ENCODE measurements at places on chromosomes 3 and 15.

- no peak for DNase-seq
Measured at GRCh38 chr15:93360976-93361375, 272.0 kb upstream of the RGMA start.

- no peak for DNase-seq
Measured at GRCh38 chr3:122246199-122246598, 62.7 kb downstream of the CASR start.

GRCh38 chr3:36597422-36597821 lies 166.9 kb downstream of the DCLK3 start:
- DNase-seq, result no peak

- DNase-seq, result no peak
Measured at GRCh38 chr15:88209111-88209510, 47.4 kb downstream of the NTRK3 start.

DNA sequence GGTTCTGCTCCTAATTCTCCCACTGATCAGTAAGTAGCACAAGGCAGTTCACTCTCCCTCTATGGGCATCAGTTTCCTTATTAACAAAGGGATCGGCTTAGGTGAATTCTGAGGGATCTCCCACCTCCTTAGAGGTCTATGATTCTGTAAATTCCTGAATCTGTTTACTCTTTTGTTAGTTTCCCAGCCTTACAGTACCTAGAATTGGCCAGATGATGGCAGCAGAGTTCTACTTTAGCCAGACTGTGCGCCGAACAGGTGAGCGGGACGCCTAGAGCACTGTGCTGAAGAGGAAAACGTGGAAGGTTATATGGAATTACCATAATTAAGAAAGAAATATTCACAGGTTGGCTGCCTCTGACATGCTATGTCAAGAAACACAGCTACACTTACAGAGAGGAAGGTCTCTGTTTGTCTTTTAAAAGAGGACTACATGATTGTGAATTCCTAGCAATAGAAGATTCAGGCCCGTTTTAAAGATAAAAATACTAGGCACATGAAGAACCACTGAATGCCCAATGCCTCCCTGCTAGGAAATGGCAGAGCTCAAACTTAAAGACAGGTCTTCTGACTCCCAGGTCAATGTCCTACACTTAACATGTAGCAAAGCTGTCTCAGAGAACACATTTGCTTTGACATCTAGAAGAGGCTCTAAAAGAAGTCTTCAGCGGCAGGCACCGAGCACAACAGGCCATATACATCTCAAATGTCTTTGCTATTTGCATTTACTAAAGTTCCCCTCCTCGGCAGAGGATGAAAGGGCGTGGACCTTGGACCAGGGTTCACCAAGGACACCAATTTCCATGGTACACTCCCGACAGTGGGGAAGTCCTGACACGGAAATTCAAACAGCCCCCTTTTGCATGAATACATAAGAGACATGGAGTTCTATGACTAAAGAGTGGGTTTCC lies 259.9 kb downstream of the FGF12 start:
- peak; percentile 54 for DNase-seq

DNA sequence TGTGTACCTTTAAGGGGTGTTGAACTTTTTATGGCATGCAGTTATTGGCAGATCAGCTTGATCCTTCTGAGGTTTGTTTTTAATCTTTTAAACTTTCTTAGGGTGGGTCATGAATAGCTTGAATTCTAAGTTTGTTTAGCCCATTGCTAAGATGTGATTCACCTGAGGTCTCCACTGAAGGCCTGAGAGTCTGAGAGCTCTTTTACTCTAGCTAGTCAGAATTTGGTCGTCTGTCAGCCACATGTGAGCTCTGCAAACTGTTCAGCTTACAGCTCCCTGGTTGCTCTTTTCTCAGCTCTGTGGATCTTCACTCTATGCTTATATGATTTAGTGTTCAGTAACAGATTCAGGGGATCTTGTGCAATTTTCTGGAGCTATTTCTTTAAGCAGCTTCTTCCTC lies 161.3 kb downstream of the ABHD5 start:
- DNase-seq, result no peak

GRCh38 chr3:127392156-127392490 lies 104.3 kb upstream of the PRR20G start:
- no peak for DNase-seq

DNA sequence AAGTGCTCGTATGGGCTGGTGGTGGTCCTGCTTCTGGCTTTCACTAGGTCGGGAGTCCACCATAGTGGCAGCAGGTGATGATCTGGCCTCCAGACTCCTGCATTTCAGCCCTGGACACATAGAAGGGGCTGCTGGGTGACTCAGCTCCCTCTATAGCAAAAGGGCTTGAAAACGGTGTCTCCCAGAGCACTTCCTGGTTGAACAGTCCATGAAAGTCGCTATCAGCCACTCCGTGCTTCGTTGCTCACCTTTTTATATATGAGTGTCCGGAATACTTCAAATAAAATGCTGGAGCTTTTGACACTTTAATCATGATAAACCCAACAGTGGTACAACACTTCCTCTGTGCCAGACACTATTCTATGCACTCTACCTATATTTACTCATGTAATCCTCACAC lies 213.2 kb downstream of the PDZRN3 start:
- DNase-seq, result no peak

- no peak for DNase-seq
Measured at GRCh38 chr3:12938258-12938711, 96.9 kb upstream of the RPL32 start.

DNA sequence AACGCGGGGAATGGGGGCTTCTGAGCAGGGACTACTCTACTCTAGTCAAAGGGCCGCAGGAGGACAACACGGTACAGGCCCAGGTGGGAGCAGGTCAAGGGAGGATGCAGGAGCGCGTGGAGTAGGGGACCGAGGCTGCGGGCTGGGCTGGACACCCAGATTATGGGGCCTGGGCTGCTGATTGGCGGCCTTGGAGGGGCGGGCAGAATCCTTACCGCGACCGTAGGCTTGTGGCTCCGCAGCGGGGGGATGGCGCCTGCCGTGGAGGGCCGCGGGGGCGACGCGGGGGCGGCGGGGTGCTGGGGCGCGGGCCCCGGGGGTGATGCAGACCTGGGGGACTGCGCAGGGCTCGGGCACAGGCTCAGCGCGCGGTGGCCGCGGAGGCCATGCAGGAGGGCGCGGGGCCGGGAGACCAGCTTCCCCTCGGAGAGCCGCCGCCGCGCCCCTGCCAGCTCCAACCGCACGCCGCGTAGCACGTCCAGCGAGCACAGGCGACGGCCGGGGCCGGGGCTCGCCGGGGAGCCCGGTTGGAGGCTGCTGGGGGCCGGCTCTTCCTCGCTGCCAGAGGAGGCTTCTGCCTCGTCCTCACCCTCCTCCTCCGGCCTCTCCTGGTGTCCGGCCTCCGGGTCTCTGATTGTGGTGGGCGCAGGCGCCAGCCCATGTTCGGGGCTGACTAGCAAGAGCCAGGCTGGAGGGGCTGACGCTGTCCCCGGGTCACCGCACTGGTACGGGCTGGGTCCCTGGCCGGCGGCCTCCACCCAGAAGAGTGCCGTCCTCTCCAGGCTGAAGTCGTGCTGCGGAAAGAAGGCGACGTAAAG lies 12.9 kb downstream of the UBAP1L start:
- DNase-seq, result no peak

DNA sequence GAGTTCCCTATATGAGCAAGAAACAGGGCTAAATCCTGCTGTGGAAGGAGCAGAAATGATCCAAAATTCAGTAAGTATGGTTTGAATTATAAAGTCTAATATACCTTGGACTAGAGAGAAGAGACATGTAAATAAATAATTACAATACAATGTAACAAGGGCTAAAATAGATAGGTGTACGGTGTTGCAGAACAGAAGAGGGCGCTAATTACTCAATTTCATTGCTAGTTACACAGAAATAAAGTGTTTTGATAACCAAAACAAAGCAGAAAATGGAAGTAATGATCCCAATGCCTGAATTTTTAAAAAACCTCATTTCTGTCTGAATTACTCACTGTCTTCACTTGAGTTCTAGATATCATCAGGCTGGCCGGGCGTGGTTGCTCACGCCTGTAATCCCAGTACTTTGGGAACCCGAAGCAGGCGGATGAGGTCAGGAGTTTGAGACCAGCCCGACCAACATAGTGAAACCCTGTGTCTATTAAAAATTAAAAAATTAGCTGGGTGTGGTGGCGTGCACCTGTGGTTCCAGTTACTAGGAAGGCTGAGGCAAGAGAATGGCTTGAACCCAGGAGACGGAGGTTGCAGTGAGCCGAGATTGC lies 8.3 kb upstream of the PLCH1 start:
- DNase-seq, result peak; percentile 20

DNA sequence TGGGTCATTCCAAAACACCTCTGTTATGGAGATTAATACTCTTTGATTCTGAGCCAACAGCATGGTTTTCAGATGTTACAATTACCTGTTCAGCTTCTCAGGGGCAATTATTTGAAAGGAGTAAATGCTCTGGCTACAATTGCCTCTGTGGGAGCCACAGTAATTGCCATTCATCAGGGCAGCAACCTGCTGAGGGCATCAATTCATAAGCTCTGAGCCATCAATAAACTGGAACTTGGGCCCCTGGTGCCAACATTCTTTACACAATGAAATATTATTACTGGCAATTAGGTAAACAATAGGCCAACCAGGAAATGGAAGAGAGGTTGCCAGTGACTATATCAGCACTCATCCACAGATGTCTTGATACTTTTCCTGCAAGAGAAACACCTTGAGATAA lies 660.8 kb downstream of the MECOM start:
- no peak for DNase-seq

DNA sequence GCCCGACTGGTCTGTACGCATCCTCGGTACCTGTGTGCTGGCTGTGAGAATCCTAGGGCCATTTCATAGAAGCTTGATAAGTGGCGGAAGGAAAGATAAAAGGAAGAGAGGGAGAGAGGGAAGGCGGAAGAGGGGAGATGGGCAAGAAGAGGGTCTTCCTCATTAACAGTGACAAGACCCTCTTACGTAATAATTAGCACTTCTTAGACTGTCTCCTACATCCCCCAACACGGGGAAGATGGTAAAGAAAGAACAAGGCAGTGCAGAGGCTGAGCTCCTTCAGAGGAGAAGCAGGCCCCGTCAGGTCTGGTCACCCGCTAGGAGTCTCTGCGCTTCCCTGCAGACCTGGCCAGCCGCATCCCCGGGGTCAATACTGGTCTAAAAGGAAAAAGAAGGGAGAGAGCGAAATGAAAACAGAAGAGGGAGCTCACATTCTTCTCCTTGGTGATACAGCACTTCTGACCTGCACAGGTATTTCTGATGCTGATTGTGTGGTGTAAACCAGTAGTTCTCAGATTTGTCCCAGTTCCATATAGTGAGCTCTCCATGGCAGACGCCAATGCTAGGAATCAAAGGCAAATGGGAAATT lies 19.0 kb upstream of the FAM240A start:
- DNase-seq, result no peak

- no peak for DNase-seq
Measured at GRCh38 chr3:119733812-119734211, 31.0 kb downstream of the CFAP91 start.

- DNase-seq, result no peak
Measured at GRCh38 chr3:48797626-48798025, 50.0 kb downstream of the PRKAR2A start.

DNA sequence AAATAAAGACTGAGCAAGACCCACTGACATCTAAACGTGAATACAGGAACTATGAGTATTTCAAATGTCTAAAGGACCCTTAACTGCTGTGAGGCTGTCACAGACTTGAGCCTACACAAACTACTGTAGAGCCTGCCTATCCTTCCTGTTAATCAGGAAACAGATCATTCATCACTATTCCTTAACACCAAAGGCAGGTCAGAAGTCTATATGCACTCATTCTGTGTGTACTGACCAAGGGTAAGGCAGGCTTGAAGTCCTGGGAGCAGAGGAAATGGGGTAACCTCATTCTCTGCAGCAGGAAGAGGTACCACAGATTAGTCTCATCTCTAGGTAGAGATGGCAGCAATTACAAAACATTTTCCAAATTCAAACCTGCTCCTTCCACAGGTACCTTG lies 30.7 kb downstream of the NPTN start:
- DNase-seq, result no peak
